NCI-H748 treated with DMSO at 0.1 percent for 48 hours (cell line): ENCODE measurements at places on chromosomes 3 and 15.

DNA sequence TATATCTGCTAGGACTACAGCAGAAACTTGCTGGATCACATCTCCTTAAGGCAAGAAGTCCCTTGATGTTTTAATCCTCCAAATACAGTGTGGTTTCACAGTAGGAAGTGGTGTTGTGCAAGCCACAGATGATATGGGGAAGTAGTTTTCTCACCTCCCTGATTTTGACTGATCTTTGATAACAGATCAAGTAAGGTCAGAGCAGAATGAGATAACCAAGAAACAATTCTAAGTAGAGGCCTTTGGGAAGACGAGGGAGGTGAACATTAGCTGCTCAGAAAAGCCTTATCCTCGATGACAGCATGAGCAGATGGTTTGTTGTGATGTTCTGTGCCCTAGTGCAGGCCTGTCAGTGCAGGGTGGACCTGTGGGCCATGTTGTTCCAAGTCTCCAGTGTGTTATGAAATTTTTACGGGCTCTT, 61.3 kb downstream of the RIOX2 start:
- no peak for DNase-seq

DNA sequence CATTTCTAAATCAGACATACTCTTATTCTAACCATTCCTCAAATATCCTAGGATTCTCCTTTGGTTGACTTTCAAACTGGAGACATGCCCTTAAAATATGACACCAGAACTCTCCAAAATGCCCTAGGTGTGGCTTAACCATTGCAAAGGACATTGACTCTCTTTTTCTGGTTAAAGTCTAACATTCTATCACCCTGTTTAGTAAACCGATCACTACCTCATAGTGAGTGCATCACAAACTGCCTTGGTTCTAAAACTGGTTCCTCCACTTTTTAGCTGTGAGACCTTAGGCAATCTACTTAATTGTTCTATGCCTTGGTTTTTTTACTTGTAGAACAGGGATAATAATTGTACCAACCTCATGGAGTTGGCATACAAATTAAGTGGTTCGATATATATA, 224.3 kb downstream of the CDIN1 start:
- DNase-seq: no peak

DNA sequence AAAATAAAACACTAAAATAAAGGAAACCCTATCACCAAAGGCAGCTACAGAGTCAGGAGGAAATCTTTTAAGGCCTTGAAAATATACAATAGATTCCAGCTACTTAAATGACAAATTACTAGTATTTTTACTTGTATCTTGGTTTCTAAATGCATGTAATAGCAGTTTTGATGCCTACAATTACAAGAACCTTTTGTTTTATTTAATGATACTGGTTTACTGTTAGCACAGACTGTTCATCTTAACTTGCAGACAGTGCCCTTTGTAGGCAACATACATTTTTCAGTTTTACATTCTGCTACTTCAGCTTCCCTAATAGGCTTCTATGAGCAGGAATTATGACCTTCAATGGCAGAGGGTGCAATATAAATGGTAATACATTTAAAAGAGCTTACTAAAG, 54.1 kb downstream of the ZNF280D start:
- no peak for DNase-seq

DNA sequence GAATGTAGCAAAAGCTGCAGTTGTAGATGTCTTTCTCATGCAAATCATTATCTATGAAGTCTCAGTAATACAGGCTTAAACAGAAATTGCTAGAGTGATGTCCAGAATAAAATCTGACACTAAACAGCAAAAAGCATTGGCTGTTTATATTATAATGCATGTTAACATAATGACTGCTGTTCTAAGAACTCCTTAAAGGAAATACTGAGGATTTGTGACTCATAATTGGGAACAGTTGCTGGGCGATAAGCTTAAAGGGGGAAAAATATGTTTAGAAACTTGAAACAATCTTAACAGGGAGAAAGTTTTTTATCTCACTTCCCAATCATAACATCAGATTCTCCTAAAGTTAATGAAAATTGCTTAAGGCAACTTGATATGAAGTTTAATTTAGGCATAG, 17.5 kb downstream of the TIPARP start:
- DNase-seq: no peak

DNA sequence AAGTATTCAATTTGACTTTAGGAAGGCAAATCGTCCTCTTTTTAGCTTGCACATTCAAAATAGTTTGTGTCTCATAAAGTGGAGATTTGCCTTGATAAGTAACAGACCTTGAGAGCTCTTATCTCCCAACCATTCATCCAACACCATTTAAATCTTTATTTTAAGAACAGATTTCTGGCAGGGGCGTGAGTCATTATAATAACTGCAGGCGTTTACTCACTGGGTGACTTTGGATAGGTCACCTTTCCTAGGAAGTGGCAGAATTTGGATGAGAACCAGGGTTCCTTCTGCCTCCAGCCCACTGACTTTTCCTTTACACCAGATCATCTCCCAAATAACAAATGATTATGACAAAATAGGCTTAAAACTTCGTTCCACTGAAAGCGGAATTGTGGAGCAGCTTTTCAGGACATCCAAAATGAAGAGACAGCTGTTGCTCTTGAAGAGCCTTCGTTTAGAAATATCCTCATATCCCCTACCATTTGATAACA, 5.0 kb downstream of the LMCD1 start:
- no peak for DNase-seq

DNA sequence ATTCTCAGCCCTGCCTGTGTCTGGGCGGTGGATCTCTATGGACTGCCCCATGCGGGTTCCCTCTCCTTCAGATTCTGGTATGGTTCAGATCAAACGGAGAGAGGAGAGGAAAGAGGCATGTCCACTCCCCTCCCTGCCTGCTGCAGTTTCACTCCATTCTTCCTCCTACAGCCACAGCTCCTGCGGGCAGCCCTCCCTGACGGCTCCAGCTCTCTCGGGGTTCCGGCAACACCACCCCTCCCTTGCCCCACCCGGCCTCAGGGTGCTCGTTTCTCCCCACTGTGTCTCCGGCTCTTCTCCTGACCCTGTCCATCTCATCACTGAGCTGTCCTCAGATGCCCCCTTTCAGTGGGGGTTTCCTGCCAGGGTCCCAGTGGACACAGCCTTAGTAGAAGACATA, 13.9 kb downstream of the TRH start:
- DNase-seq: no peak

- DNase-seq: no peak
Observed at GRCh38 chr3:128076483-128077201, 24.4 kb downstream of the SEC61A1 start.

DNA sequence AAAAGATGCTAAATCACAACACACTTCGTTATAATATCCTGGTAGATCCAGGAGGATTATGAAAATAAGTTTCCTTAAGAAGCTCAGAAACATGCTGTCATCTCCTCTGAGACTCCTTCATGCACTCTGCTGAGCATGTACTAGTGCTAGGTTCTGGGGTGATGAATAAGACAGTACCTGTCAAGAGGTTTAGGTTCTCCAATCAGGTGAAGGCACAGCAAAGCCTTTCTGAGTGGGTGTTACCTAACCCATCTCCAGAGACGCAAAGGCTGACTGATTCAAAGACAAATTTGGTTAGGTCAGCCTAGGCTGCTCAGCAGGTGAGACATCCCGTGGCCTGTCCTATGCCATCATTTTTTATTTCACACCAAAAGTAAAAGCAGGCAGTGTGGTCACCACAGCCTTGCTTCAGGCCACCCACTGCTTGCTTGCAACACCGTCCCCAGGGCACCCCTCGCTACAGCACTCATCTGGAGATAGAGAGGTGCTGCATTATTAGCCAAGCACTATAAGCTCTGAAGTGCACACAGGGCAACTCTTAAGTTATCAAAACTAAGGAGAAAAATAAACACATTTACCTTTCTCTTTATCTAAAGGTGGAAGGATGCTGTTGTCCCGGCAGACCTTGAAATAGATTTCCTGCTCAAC, 117.2 kb downstream of the TJP1 start:
- no peak for DNase-seq

DNA sequence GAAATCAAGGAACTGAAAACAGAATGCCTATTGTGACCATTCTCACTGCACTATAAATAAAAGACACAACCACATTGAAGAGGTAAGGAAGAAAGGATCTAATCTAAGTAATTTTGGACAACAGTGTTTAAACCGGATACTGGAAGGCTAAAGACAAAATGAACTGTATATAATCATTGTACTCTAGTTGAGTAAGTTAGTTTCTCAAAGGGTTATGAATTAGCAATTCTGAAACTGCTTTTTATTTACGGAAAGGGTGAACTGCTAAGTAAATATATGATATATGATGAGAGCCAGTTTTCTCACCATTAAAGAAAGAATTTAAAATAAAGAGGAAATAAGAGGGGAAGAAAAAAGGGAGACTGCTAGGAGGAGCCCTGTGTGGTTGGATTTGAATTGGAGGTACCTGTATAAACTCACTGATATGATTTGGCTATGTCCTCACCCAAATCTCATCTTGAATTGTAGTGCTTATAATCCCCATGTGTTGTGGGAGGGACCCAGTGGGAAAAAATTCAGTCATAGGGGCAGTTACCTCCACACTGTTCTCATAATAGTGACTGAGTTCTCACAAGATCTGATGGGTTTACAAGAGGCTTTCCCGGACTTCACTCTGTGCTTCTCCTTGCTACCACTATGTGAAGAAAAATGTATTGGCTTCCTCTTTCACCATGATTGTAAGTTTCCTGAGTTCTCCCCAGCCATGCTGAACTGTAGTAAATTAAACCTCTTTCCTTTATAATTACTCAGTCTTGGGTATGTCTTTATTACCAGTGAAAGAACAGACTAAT, 607.7 kb downstream of the PYDC2 start:
- no peak for DNase-seq

DNA sequence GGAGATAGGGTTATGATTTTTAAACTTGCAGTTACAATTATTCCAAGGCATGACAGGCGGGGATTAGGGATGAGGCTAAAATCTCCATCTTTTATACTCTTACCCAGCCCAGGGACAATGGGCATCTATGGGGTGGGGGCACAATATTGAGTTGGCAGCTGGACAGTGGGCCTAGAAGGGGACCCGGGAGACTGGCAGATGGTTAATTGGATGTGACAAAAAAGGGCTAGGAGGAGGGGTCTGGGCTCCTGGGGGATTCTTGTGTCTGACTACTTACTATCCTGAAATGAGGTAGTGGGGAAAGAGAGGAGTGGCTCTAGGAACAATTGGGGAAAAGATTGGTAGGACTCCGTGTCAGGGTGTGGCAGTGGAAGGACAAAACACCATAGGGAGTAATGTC, 53.0 kb upstream of the ROPN1 start:
- DNase-seq: no peak

DNA sequence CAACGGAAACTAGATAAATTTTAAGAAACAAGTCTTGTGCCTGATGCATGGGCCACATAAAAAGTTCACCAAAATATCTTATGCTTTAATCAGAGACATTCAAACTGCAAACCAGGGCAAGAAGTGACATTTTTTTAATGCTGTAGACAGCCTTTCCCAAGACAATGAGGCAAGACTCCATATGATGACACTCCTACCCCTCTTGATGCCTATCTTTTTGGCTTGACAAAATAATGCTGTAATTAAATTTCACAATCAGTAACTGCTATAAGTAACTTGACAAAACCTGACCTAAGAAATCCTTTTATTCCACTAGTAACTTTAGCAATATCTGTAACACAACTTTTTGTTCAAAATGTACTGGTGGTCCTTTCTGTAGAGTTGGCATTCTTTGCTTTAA, 48.7 kb downstream of the ECT2 start:
- DNase-seq: no peak

DNA sequence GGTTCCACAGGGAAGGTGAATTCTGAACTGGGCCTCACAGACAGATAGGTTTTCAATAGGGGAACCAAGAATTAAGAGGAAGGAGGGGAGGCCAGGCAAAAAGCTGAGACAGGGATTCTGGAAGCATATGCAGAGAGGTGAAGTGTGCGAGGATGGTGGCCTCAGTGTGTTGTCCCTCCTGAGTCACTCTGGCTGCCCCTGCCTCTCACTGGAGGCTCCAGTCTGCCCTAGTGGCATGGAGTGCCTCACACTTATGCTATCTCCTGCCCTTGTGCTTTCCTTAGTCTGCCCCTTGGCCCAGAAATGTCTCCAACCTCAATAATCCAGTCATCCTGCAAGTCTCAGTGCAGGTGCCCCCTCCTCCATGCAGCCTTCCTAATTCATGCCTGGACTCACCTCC, 32.2 kb upstream of the RBP1 start:
- DNase-seq: no peak

GRCh38 chr3:28743271-28743670, 394.6 kb upstream of the AZI2 start:
- DNase-seq: no peak

DNA sequence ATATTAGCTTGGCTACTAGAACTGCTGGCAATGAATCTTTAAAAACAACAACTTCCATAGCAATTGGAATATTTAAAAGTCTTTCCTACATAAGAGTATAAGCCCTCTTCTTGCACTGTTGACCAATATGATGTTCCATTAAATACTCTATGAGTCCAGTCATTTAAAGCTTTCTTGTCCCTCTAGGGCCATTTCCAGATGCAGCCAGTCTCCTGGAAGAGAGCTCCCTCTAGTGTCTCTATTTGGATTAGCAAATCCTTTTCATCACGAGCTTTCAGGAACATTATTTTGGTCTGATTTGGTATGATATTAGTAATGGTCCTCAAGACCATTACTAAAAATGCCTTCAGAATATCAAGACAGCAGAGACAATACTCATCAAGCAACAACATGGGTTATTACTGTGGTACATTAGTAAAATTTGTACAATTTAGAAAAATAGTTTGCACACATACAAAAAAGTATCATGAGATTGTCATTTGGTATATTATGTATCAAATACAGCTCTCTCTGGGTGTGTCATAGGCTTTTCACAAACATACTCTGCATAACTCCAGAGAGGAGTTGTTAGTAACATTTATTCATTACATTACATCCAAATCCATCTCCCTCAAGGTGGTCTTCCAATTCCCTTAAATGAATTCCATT, 101.3 kb downstream of the DPH6 start:
- peak; percentile 0 for DNase-seq

GRCh38 chr3:137669519-137670060, 94.5 kb upstream of the SOX14 start:
- DNase-seq: no peak

DNA sequence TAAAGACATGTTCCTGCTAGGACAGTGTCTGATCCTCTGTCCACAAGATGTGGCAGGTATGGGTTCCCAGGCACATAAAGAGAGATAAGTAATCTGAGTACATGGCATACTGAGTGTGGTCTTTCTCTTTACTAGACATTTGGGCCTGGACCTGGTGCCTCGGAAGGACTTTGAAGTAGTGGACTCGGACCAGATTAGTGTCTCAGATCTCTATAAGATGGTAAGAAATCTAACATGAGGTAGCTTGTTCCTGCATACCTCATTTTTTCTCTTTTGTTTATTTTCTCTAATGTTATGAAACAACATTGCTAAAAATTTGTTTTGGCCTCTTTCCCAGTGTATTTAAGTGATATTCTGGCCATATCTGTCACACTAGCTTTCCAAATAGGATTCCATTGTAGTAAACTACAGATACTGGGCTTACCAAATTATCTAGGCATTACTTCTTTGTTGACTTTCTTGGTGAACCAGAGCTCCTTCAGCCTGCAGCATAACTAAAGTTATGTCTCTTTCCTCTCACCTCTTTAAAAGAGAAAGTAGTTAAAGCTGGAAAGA, 309.8 kb upstream of the MANF start:
- DNase-seq: no peak

GRCh38 chr3:30551266-30551665, 55.1 kb upstream of the TGFBR2 start:
- no peak for DNase-seq

GRCh38 chr15:74293021-74293810, 57.1 kb downstream of the CCDC33 start:
- DNase-seq: no peak

GRCh38 chr3:133884887-133885711, 10.6 kb downstream of the RAB6B start:
- DNase-seq: no peak

GRCh38 chr15:40010686-40011085, 28.3 kb downstream of the SRP14 start:
- DNase-seq: no peak
